T-helper 1 cell (primary cell): ENCODE measurements at places on chromosomes 11 and 22.

DNA sequence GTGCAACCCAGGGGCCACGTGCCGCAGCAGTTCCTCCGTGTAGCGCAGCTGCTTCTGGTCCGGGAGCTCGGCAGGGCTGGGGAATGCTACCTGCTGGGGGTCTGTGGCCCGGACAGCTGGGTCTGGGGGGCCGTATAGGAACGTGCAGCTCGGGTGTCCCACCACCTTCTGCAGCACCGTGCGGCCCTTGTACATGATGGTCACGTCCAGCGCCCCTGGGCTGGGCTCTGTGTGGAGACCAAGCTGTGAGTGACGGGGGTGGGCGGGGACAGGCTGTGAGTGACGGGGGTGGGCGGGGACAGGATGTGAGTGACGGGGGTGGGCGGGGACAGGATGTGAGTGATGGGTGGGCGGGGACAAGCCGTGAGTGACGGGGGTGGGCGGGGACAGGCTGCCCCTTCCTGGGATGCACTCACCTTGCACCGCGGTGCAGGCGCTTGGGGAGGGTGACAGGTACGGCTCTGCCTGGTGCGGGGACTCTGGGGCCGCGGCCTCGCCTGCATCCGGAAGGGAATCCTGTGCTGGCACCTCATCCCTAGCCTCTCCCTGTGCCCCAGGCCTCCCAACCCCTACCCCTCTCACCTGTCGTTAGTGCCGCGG, 2.3 kb downstream of the IRF7 start:
- peak; percentile 83 for DNase-seq

DNA sequence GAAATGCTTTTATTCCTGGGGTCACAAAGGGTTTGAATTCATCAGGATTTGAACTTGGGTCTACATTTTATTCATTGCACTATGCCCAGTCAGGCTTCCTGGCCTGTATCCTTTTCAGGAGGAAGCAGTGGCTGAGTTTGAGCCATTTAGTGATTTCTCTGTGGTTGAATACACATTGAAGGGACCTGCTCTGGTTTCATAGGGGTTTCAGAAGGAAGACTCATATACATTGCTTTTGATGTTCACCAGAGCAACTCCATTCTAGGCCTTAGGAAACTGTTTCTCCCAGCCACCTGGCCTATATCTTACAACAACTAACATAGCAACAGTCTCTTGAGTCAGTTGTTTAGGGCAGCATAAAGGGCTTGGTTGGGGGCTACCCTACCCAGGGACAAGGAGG, 165.7 kb downstream of the INSC start:
- no peak for DNase-seq

- no peak for DNase-seq
These were observed 14.1 kb downstream of the SLC25A1 start for GRCh38 chr22:19164425-19164824.

DNA sequence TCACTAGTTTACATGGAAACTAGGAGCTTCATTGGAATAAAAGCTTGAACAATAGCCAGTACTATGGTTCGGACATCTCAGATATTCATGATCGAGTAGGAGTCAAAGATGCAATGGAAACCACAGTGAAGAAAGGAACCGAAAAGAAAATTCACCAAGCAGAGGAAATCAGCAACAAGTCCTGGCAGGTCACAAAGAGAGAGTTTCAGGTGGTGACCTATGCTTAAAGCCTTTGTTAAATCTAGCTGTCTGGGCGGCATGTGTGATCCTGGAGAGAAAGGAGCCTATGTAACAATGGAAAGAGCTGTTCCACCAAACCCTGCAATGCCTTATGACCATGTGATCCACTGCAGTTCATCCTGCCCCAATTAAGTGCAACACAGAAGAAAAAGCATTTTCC, 68.9 kb upstream of the POU2AF2 start:
- DNase-seq = no peak

- no peak for DNase-seq
These were observed 64.5 kb downstream of the MPPED1 start for GRCh38 chr22:43476341-43476740.

DNA sequence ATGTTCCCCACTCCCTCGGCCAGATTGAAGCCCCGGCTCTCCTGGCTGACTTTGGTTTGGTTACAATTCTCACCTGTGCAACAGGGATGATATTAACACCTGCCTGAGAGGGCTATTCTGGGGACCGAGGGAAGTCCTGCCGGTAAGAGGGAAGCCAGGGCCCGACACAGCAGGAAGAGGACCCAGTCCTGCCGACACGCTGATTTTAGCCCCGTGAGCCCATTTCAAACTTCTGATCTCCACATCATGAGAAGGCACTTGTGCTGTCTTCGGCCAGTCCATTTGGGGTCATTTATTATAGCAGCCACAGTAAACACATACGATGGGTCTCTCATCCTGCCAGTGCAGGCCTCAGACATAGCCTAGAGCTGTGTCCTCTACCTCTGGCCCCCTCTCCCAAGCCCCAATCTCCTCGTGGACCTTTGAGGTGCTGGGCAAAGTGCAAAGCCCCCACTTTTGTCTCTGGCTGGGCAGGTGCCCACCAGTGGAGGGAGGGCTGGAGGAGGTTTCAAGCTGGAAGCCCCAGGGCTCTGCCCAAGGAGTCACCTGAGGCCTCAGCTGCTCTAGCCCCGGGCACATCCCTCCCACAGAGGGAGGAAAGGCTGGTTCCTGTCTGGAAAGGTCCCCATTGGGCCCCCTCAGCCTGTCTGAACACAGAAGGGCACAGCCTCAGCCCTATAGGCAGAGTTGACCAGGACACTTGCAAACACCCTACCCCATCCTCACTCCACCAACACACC, 59.1 kb upstream of the FGF3 start:
- DNase-seq = no peak

GRCh38 chr11:2459016-2459725, 14.4 kb downstream of the KCNQ1 start:
- DNase-seq = no peak

GRCh38 chr11:13284776-13285588, 7.4 kb downstream of the BMAL1 start:
- DNase-seq = no peak

GRCh38 chr22:37138849-37139561, 10.7 kb downstream of the IL2RB start:
- no peak for DNase-seq

DNA sequence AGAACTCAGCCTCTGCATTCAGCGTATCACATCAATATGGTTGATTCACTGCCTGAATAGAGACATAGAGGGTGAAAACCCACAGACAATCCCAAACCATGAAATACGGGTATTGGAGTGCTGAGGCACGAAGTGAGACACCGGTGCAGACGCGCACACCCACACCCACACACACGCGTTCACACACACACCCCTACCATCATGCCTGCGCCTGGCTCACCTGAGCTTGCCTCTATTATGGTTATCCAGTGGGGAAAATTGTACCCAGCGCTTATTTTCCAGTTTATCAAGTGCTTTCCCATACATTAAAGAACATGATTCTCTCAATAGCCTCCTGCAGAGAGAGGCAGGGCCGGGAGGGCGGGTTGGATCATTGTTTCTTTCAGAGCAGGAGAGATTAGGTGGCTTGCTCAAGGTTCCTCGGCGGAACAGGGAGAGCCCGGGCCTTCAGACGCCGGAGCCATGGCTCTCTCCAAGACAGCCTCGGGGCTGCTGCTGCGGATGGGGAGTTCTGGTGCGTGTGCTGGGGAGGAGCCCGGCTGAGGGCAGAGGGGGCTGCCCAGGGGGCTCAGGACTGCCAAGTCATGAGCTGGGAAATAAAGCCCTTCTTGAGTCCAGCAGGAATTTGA, 78.9 kb upstream of the THY1 start:
- no peak for DNase-seq

GRCh38 chr11:100789500-100789899, 102.4 kb downstream of the ARHGAP42 start:
- DNase-seq = no peak
